Activated CD8-positive, alpha-beta memory T cell treated with anti-CD3 and anti-CD28 coated beads for 24 hours (primary cell): ENCODE measurements at places on chromosomes 7 and 10.
A peak's percentile ranks its signal among the peaks of the same experiment; 100 is the strongest.

DNA sequence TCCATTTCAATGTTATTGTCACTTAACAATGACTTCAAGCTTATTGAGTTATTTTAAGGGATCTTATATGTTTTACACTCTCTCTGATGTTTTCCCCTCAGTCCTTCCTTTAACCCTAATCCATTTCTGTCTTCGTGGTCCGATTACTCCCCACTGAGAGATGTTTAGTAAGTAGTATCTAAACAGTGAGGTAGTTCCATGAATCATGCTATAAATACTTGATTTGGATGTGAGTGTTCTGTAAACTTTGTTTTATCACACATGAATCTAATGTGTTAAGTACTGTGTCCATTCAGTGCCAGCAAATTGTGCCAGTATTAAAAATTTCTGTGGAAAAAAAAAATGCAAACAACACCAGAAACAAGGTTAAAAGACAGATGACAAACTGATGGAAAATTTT, 18.6 kb downstream of the RPP30 start:
- no peak for DNase-seq

DNA sequence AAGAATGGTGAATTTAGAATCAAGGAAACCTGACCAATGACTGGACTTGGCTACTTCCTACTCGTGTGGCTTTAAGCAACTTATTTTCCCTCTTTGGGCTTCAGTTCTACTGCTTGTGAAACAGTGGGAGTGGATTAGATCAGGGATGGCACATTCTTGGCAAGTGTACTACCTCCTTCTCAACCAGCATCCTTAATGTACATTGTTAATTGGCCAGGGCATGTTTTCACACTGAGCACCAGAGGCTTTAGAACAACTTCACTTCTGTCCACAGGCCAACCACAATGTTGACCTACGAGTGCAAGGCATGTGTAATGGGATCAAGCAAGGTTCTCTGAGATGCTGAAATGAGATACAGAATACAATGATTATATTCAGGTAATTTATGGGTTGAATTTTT, 315.3 kb downstream of the ADRA2A start:
- no peak for DNase-seq

- DNase-seq = no peak
These were observed 46.6 kb upstream of the AQP1 start for GRCh38 chr7:30865076-30865475.

DNA sequence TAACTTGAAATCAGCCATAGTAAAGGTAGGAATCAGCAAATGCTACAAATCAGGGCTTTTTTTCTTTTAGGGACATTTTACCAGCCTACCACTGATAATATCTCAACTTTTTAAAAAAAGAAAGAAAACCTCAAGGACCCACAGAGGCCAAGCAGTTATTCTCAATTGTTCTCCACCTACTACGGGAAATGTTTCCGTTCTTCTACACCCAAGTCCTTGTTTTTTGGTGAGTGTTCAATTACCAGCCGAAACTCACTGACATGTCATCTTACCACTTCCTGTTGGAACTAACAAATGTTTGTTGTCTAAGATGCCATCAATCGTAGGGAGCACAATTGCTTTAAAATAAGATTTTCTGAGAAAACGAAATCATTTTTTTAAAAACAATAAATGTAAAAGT, 50.2 kb upstream of the CDK1 start:
- DNase-seq = no peak

DNA sequence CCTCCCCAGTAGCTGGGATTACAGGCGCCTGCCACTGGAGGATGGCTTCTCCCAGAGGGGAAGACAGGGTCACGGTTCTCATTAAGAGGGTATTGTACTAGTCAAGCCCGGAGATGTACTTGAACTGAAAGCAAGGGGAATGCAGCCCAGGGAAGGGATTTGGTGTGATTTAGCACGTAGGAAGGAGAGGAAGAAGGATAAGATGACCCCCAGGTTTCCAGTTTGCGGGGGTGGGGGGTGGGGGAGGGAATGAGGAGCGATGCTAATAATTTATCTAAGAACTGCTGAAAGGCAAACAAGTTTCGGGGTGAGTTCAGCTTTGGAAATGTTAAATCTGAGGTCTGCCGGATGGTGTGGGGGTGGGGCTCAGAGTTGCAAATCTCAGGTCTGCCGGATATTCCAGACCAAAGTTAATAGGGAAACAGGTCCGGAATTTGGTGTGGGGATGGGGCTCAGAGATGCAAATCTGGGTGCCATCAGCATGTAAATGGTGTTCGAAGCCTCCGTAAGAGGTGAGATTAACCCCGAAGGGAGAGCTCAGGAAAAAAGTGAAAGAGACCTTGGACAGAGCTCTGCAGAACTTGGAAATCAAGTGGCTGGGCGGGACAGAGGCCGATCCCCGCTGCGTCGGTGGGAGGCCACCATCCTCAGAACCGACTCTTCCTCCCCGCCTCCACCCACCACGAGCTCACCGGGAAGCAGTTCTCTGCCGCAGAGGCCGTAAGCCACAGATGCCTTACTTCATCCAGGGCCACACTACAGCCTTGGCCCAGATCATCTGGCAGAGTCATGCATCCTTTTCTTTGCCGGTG, 1.6 kb upstream of the SEPHS1 start:
- DNase-seq = peak; percentile 64

GRCh38 chr10:124564881-124565280, 103.3 kb downstream of the LHPP start:
- no peak for DNase-seq

DNA sequence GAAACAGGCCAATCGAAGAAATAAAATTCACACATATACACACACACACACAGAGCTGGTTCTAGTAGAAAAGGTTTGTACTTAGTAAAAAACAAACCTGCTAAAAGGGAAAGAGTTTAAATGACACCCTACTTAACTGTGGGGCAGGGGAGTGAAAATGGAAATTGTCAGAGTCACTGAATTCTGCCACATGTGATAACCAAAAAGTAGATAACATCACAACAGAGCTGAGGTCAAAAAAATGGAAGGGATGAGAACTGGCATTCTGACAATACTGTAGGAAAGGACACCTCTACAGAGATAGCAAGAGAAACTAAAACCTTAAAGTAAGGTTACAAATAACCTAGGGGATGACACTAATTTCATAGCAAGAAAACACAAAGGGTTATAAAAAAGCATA, 74.6 kb downstream of the CACUL1 start:
- DNase-seq = no peak

GRCh38 chr10:33099748-33100147, 141.7 kb upstream of the ITGB1 start:
- no peak for DNase-seq

DNA sequence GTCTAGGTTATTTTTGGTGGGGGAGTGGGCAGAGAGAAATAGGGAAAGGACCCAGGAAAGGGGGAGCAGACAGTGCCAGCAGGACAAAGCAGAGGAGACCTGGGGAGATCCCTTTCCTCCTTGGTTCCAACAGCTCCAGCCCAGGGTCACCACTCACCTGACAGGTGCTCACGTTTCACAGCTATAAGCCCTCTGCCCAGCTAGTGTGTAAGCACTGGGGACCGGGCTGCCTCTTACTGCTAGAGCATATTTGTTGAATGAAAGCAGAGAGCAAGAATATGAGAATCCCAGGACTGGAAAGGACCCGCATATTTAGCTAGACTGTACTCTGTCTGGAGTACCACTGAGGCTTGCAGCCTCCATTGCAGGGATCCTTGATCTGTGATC, 6.7 kb downstream of the ZCCHC24 start:
- DNase-seq = no peak

DNA sequence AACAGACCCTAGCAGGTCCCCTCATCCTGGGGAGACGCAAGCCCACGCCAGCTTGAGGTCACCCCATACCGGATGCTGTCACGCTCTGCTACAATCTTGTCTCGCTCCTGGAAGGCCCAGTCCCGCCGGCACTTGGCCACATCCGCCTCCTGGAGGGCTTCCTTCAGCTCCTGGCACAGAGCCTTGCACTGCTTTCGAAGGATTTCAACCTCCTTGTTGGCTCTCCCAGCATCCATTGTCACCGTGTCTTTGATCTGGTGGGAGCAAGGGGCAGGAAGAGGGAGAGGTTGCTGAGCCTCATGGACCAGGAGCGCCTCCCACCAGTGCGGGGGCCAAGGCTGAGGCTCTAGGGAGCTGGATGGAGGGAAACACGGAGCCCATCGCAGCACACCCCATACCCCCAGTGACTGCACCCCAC, 90.9 kb downstream of the DLG5 start:
- no peak for DNase-seq

DNA sequence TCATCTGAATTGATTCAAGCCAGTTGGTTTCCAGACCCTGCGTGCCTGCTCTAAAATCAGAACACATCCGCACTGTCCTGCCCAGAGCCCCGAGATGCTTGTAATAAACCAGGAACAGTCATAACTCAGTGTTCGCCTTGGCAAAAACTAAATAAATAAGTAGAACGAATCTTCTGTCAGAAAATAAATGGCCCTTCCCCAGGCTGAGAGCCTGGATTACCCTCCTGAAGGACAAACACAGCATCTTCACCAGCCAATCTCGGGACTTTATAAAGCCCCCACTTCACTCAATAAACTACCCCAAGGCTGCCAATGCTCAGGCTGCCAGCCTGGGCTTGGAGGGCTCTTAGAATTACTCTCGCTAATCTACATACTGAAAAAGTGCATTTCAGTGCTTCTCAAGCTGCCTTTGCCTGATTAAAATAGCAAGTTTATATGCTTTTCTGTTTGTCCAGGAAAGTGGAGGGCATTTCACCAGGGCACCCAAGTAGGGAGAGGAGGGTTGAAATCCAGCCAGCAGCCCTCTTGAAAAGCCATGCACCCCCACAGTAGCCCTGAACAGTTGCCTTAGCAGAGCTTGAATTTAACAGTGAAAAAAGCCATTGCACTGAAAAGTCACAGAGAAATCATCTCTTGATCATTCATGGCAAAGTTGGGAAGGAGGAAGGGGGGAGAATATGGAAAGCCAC, 136.6 kb downstream of the CALN1 start:
- DNase-seq = no peak

DNA sequence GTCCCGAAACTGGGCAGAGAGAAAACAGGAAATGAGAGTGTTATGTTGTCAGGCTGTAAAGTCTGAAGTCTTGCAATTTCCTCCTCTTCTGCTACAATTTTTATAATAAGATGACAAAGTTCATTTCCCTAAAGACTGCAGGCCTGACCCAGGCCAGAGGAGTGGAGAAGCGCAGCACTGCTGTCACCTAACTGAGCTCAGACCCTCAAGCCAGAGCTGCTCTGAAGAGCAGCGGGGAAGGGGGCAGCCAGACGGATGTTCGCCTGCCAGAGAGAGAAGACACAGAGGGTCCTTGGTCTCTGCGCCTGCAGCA, 12.6 kb upstream of the AOAH start:
- DNase-seq = no peak

DNA sequence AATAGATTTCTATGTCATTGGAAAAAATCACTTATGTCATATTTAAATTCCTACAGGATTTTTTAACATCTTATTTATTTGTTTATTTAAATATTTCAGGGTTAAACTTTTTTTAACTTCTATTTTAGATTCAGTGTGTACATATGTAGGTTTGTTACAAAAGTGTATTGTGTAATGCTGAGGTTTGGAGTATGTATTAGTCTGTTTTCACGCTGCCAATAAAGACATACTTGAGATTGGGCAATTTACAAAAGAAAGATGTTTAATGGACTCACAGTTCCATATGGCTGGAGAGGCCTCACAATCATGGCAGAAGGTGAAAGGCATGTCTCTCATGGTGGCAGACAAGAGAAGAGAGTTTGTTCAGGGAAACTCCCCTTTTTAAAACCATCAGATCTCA, 65.4 kb downstream of the MGAM2 start:
- no peak for DNase-seq

GRCh38 chr10:109166935-109167334, 756.4 kb downstream of the XPNPEP1 start:
- no peak for DNase-seq

- DNase-seq = no peak
These were observed 13.9 kb downstream of the PCLO start for GRCh38 chr7:83148776-83149175.

DNA sequence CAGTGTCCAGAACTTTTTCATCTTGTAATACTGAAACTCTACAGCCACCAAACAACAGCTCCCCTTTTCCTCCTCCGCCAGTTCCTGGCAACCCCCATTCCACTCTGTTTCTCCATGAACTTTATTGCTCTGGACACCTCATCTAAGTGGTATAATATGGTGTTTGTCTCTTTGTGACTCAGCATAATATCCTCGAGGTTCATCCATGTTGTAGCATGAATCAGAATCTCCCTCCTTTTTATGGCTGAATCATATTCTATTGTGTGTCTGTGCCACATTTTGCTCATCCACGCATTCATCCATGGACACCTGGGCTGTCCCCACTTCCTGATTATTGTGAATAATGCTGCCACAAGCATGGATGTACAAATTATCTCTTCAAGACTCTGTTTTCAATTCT, 124.4 kb upstream of the FGFR2 start:
- DNase-seq = no peak

DNA sequence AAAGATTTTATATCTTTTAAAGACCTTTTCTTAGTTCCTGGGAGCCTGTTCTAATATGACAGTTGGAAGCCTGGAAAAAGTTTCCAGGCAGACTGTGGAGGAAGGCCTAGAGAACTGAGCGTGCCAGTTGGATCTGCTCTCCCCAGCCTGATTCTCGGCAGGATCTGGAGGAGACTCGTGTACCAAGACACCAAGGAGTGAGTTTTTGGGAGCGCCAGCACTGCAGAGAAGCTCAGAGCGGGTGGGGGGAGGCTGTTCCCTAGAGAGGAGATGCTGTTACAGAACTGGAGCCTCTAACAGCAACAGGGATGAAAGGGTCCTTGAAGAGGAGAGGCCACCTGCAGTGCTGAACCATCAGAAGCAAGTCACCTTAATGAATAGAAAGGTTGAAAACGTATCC, 52.9 kb downstream of the LYZL2 start:
- no peak for DNase-seq

DNA sequence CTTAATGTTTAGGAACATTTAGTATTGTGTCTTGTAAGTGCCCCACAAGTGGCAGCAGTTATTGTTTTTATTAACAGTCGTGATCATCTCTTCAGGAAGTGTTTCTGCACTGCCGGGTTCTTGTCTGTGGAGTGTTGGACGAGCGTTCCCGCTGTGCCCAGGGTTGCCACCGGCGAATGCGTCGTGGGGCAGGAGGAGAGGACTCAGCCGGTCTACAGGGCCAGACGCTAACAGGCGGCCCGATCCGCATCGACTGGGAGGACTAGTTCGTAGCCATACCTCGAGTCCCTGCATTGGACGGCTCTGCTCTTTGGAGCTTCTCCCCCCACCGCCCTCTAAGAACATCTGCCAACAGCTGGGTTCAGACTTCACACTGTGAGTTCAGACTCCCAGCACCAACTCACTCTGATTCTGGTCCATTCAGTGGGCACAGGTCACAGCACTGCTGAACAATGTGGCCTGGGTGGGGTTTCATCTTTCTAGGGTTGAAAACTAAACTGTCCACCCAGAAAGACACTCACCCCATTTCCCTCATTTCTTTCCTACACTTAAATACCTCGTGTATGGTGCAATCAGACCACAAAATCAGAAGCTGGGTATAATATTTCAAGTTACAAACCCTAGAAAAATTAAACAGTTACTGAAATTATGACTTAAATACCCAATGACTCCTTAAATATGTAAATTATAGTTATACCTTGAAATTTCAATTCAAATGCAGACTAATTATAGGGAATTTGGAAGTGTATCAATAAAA, 22.2 kb downstream of the PLA2G12B start:
- DNase-seq = no peak
